ENCODE measurements at places on chromosomes 5 and 9.

DNA sequence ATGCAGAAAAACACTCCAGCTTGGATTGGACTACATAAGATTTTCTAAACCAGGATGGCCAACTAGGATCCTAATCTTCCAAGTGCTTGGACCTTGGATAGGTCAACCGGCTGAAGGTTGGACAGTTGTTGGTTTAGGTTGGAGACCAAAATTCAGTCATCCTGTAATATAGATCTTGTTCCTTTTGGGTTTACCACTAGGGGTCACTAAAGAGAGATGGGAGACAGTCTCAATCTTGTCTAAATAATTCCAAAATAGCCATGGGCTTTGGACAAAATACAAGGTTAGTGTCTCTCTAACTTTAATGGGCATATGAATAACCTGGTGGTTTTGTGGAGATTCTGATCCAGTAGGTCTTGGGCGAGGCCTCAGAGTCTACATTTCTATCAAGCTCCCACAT is 148.7 kb upstream of the ERCC6L2 start:
- peak; percentile 67 for DNase-seq

- no peak for DNase-seq
Observed at GRCh38 chr5:173720953-173721600, 104.6 kb upstream of the BOD1 start.

DNA sequence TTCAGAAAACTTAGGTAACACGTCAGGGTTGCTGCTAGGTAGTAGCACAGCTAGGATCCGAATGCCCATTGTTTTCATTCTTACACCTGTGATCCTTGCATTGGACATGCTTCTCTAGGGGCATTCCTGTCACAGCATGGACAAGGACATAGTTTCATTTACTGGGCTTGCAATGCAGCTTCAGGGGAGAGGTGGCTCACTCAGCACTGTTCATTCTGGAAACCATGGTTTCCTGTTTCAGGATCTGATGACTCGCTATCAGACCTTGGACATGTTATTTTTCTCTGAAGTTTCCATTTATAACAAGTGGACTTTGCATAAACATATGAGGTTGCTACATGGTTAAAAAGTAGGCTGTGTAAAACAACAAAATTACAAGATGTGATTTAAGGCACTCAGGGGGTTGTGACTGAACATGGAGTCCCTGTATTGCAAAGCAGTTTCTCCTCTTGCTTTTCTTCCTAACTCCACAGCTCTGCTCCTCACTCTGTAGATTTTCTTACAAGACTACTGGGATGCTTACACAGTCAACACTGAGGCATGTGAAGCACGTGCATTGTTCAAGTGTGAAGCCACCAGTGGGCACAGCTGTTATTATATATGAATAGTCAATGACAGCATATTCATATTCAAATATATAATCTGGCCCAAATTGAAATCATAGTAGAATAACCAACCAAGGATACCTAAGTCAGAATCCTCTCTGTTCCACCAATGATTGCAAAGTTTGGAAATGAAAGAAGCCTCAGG is 66.1 kb upstream of the STK32A start:
- DNase-seq, result peak; percentile 8

DNA sequence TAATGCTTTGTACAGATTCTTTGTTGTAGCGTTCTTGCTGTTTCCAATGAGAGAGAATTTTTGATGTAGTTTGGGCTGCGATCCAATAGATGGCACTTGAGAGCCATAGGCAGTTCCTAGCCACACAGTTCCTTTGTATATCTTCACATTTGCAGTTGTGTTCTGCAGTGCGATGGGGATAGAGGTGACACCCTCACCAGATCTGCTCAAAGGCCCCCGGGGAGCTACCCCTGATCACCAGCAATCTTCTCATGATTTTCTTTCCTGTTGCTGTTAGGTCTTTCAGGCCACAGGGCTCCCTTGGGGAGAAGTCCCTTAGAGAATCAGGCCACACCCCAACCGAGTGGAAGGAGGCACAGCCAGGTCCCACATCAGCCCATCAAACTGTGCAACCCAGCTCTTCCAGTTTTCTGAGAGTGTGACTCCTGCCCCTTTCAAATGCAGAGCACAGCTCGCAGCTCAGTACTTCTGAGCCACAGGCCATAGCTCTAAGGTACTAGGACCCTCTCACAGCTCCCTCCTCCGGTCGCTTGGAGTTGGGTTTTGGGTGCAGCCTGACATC is 353.7 kb downstream of the SLCO4C1 start:
- peak; percentile 28 for DNase-seq

DNA sequence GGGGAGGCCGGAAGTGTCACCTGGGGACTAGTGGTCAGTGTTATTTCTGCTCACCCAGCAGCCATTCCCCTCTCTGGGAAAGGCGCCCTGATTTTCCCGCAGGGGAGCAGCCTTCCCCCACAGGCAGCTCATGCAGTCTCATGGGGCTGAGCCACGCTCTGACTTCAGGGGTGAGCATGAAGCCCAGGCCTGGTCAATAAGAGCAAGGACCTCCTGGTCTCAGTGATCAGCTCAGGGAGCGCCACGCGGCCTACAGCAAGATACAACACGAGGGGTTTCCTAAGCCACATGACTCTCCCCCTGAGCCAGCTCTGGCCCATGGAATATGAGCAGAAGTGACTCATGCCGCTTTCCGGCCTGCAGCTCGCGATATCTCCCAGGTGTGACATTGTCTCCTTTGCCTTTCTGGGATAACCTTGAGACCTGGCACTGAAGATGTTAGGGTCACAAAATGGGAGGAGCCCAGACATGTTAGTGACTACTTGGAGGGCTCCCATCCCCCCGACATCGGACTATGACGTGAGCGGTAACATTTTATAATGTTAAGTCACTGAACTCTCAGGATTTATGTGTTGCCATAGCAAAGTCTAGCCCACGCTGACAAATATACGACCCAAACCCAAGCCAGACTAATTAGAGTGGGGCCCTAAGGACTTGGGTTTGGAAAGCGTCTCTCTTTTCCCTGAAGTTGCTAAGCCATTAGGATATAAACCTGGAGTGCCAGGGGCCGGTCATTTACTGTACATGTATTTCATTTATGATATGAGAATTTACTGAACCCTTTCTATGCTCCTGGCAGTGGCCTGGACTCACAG is 46.5 kb upstream of the GFPT2 start:
- no peak for DNase-seq

DNA sequence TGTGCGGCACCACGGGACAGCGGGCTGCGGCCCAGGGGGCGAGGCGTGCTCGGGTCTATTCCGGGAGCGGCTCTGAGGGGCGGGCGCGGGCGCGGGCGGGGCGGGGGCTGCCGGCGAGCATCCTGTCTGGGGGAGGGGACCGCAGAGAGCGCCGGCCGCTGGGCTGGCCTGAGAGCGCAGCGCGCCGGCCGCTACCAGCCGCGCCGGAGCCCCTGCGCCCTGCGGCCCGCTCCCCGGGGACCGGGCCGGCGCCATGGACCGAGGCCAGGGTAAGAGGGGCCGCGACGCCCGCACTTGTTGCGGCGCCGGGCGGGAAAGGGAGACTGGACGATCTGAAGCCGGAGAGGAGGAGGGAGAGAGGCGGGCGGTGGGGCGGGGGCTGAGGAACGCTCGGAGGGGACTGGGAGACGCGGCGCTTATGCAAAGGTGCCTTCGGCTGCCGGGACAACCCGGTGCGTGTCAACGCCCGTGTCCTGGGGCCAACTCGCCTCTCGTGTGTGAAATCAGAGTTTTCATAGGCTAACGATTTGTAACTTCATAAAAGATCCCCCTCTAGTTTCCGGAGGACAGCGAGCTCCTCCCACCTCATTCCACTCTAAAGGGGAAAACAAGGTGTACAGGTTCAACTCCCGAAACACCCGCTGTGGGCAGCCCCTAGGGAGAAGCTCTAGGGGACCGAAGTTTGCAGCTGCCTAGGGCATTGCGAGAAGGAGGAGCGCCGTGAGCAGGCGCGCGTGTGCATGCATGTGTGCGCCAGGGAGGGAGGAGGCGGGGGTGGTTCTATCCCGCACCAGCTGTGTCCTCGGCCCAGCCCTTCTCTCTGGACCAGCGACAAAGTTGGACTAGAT is at the start of gene AFAP1L1:
AFAP1L1 (plus strand) TSS at position 144 of the 848 bp plus-strand sequence; CDS start at position 254, 110 bp downstream.
- DNase-seq, result peak; percentile 69

- no peak for DNase-seq
Observed at GRCh38 chr5:146533882-146534281, 17.9 kb upstream of the GPR151 start.

DNA sequence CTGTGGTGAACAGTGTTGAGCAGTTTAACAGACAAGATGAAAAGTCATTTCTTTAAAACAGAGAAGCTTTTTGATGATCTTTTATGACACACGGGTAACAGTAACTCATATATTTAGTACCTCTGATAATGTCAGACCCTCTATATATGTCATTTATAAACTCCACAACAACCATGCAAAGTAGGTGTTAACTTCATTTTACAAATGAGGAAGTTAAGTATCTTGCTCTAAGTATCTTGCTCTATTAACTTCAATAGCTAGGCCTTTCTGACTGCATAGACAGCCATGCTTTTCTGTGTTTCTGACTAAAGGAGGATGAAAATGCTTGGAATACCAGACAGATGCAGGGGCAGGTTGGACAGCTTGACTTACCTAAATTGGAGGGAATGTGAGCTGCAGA is 1.8 kb downstream of the NUDT2 start:
- DNase-seq, result no peak

GRCh38 chr5:36741128-36741527 is 134.7 kb downstream of the SLC1A3 start:
- DNase-seq, result no peak

GRCh38 chr9:130530938-130531337 is 48.4 kb upstream of the FUBP3 start:
- DNase-seq, result no peak

- DNase-seq, result no peak
Observed at GRCh38 chr5:138182808-138183207, 3.9 kb downstream of the KIF20A start.

DNA sequence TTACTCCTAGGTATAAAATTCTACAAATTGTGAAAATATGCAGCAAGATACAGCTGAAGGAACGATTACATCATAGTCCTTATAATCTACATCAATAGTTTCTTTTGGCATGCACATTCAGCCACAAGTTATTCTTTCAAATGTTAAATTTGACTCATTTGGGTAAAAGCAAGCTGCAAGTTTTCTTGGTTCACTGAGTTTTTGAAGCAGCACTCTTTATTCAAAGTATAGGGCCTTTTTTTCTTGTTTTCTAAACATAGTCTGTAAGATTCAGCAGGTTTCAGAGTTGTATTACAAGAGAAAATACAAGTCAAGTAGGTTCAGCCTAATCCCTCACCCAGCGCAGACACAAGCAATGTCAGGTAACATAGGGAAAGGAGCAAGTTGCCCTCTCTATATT is 981.5 kb downstream of the PTPRD start:
- no peak for DNase-seq

DNA sequence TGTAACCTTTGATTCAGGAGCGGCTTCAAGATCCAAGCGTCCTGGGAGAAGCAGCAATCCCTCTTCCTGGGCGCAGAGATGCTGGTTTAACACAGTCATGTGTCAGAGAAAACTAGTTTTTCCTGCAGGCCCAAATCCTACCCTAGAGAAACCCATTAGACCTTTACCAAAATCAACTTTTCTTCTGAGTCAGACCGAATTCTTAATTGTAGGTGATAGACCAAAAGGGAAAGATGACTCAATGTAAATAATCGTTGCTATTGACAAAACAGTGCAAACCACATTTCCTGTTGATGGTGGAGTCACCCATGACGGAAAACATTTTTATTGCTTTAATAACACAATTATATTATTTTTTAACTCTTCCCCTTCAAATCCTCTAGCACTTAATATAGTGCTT is 40.1 kb downstream of the SLC1A1 start:
- DNase-seq, result peak; percentile 74

GRCh38 chr9:36407122-36407723 is 7.2 kb upstream of the RNF38 start:
- peak; percentile 73 for DNase-seq

DNA sequence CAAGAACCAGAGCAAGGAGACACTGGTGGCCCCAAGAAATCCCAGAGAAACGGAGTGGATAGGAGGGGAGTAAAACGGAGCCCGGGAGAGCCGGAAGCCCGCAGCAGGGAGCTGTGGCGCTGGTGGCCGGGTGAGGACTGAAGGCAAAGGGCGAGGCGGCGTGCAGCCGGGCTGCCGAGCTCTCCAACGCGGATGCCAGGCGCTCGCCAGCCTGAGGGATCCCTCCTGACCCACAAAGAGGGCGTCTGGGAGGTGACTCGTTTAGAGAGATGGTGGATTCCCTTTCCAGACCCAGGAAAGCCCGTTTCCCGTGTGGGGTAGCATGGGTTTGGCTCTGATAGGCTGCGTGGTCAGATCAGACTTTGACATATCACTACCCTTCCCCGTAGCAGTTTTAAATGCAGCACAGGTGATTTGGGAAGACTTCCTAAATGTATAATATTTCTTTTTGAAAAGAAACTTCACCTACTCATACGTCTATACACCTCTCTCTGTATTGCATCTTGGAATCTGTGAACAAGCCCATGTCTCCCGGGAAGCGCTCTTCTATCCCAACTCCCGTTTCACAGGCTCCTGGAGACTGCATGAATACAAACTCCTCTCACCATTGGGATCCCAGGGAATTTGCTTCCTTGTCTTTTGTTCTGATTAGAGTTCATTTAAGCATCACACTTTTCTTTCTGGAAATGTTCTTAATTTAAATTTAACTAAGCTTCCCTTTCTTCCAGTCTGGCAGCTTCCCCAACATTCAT is 158.1 kb downstream of the C9orf152 start:
- DNase-seq, result peak; percentile 57

DNA sequence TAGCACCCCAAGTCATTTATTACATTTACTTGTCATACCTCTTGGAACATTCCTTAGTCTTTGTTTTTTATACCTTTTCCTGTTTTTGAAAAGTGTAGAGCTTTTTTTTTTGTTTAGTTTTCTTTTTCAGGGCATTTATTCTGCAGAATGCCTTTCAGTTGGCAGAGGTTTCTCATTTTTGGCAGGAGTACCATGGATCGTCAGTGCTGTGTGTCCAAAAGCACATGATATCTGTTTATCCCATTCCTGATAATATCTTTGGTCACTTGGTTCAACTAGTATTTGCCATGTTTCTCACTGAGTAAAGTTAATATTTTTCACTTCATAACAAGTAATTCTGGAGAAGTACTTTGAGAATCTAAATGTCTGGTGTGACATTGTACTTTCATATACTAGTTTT is 10.7 kb downstream of the OGN start:
- DNase-seq, result no peak

DNA sequence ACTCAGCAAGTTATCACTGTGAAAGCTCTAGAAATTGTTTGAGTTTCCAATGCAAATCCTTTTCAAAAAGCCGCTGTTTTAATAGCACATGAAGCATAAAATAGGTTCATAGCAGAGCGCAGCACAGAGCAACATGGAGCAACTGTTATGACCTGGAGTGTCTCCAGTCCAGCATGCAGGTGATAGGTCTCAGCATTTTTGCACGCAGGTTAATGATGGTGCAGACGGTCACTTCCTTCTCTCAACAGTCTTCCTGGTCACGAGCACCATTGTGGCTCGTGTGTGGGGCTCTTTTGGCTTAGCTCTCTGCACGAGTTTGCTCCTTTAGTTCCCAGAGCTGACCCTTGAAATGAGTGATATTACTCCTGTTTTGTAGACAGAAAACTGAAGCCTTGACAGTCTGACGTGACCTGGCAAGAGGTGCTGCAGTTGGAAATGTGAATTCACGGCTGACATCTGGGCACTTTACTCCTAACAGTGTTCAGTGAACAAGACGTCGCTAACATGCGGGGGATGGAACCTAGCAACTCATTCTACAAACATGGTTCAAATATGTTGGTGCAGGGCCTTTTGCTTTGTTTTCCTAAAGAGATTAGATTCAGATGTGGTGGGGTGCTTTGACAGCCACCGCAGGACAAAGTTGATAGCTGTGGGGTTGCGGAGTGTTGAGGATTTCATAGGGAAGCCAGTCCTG is 10.0 kb downstream of the TENT4A start:
- no peak for DNase-seq

- DNase-seq, result no peak
Observed at GRCh38 chr5:158957196-158957595, 142.5 kb downstream of the EBF1 start.
